ENCODE measurements at places on chromosomes 5 and 9.
A peak's percentile ranks its signal among the peaks of the same experiment; 100 is the strongest.

DNA sequence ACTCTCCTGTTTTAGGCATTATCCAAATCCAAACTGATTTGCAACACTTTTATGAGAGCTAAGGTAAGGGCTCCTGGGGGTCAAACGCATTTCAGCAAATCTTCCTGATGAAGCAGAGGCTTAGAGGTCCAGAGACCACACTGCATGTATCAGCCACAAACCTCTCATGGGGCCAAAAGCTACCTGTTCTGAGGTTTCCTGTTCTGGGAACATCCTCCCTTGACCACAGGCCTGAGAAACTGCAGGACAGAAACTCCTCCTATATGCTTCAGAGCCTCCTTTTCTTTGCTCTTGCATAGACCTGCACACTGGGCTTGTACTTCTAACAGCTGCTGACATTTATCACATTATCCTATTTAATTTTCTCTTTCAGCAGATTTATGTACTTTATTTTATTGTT lies 92.6 kb downstream of the OR2K2 start:
- DNase-seq: no peak

GRCh38 chr9:76700916-76701315 lies 63.3 kb upstream of the PCA3 start:
- DNase-seq: no peak

- peak; percentile 37 for DNase-seq
Measured at GRCh38 chr9:18976221-18976708, 56.7 kb downstream of the SAXO1 start.

DNA sequence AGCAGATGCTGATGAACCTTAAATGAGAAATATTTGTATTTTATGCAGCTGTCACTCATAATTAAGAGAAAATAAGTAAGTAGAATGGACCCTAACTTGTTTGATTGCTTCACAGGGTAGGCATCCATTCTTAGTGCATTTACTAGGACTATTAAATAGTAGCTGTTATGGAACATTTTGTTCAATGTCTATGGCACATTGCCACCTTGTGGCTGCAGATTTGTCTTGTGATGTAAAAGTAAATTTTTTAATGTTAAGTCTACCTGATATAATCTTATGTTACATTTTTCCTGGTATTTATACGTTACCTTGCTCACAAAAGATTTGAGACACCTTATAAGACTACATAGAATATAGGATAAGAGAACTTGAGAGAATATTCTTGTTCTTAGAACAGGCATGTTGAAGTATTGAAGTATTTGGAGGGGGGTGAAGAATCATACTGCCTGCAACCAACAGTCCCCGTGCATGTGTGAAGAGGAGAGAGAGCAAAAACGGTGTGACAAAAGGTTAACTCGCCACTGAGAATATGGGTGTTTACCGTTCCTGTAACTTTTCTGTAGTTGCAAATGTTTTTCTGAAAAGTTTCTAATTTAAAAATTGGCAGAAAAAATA lies 161.1 kb downstream of the MAST4 start:
- DNase-seq: peak; percentile 60

GRCh38 chr9:35906923-35907699 lies 1.1 kb downstream of the HRCT1 start:
- peak; percentile 86 for DNase-seq

DNA sequence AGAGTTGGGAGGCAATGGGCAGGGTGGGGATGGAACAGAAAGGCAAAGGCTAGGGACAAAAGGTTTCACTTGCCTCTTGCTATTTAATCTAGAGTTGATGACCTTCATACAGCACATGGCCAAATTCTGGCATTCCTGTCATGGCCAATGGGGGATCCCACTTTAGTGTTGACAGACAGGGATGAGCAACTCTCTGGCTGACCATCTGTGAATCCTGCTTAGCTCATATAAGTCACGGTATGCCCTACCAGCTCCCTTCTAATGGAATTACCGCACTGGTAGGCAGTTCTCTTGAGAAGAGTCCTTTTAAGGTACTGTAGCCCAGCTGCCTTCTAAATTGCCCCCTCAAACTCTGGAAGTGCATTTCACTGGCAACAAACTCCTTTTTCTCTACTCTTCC lies 76.1 kb downstream of the MAMDC2 start:
- DNase-seq: no peak

DNA sequence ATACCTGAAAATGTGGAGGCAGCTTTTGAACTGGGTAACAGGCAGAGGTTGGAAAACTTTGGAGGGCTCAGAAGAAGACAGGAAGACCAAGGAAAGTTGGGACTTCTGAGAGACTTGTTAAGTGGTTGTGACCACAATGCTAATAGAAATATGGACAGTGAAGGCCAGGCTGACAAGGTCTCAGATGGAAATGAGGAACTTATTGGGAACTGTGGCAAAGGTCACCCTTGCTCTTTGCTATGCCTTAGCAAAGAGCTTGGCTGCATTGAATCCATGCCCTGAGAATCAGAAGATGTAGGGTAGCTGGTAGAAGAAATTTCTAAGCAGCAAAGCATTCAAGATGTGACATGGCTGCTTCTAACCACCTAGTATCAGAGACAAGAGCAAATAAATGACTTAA lies 244.4 kb upstream of the ADRA1B start:
- no peak for DNase-seq

DNA sequence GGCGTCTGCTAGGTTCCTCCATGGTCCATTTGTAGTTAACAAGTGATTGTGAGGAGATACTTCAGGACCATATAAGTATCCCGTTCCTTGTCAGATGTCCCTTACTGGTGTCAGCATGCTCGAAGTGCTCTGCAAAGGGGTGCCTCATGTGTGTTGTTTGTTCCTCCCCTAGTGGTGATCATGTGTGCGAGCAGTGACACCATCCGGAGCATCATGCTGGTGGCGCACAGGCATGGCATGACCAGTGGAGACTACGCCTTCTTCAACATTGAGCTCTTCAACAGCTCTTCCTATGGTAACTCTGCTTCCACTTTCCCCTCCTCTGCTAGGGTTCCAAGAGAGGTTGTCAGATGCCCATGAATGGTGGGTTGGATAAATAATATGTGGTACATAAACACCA lies 13.4 kb downstream of the NPR3 start:
- DNase-seq: no peak

GRCh38 chr5:57576317-57576716 lies 93.7 kb upstream of the ACTBL2 start:
- no peak for DNase-seq

DNA sequence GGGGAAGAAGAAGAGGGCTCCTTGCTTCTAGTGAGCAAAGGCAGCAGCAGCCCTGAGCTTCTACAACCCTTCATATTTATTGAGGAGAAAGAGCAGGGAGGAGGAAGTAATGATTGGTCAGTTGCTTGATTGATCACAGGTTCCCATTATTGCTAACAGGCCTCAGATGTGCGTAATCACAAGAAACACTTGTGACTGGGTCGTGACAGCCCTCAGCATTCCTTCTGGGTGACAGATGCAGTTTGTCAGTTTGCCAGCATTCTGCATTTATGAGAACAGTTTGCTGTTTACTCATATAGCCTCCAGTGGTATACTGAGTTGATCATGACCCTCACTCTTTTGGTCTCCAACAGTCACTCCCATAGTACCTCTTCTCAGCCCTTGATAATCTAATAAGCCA lies 111.5 kb upstream of the TNC start:
- no peak for DNase-seq

GRCh38 chr5:171810227-171810626 lies 24.6 kb downstream of the SMIM23 start:
- DNase-seq: no peak

GRCh38 chr9:36832164-36832795 lies 201.8 kb downstream of the PAX5 start:
- no peak for DNase-seq

DNA sequence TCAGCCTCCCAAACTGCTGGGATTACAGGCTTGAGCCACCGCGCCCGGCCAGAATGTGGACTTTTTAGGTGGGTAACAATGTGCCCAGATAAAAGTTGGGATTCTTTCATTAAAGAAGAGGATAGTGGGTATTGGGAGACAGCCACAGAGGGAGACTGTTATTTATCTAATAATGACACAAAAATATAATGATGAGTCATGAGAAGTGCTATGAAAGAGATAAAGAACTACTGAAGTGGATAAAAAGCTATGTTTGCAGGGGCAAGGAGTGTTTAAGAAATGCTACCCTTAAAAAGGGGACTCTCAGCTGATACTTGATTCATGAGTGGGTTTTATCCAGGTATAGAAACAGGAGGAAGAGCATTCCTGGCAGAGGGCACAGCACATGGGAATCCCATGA lies 143.6 kb upstream of the ERCC6L2 start:
- no peak for DNase-seq

GRCh38 chr5:54571462-54571861 lies 53.9 kb downstream of the SNX18 start:
- no peak for DNase-seq

DNA sequence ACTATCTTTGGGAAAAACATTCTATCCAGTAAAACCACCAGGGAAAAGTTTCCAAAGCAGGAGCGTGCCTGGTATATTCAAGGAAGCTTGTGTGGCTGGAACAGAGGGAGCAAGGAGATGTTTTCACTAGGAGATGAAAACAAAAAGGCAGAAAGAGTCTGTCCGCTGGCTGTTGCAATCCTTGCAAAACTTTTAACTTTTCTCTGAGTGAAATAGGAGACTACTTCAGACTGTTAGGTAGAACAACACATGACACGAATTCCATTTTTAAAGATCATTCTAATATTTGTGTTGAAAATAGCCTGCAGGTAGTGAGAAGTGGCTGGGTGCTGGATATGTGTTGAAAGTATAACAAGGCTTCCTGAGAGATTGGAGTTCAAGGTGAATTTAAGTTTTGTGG lies 69.5 kb downstream of the PRR16 start:
- peak; percentile 40 for DNase-seq

DNA sequence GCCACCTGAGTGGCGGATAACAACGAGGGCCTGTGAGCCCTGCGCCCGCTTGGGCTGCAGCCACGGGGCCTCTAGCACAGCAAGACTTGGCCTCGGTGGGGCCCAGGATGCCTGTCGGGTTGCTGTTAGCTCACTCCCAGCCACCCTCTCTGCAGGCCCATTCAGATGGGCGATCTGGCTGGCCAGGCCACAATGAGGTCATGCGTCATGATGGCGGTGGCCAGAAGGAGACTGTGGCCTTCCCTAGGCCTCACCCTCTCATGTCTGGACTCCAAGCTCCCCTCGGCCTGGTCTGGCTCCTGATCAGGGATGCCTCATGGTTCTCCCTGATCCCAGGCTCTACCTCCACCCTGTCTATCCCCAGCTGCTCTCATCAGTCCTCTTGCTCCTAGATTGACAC lies 19.0 kb upstream of the TCOF1 start:
- DNase-seq: no peak

DNA sequence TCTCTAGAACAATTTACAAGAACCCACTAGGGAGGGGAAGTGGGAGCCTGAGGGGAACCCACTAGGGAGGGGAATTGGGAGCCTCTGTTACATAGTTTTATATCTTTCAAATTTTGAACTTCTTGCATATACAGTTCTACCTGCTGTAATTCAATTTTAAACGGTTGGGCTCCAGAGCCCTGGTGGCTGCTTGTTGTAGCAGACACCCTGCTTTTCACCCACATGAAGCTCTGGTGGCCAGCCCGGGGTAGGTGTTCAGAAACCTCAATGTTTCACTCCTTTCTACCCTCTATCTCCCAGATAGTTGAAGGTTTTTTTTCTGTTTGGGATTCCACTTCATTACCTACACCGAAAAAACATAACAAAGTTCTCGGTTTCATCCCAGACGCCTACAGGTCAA lies 124.4 kb downstream of the TMEM174 start:
- DNase-seq: no peak

DNA sequence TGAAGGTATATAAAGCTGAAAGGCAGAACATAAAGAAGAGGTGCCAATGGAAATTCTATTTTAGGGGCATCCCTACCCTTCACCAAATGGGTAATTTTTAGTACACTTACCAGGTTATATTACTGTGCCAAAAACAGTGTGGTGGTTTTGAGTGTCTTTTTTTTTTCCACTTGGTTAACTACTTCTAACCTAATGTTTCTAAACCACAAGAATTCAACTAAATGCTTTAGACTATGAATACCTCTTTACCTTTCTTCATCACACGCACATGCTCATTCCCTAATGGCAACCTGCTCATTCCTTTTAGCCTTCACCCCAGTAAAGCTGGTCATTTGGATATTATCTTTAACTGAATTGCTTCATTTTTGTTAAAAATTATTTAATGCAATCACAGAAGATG lies 215.6 kb downstream of the PIK3R1 start:
- no peak for DNase-seq

- DNase-seq: no peak
Measured at GRCh38 chr9:108283696-108284095, 572.1 kb downstream of the ACTL7B start.

DNA sequence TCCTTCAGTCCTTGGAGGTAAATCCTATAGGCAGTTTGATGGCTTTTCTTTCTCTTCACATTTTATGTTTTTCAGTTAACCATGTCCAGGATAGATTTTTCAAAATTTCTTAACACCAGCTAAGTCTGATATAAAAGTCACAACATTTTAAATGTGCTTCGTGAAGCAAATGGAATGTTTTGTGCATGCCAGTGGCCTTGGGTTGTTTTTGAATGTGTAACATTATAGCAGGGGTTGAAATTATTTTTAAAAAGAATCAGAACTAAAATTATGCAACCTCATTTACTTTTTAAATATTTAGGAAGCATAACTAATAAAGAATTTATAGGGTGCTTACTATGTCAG lies 201.1 kb downstream of the ARHGEF28 start:
- peak; percentile 72 for DNase-seq

DNA sequence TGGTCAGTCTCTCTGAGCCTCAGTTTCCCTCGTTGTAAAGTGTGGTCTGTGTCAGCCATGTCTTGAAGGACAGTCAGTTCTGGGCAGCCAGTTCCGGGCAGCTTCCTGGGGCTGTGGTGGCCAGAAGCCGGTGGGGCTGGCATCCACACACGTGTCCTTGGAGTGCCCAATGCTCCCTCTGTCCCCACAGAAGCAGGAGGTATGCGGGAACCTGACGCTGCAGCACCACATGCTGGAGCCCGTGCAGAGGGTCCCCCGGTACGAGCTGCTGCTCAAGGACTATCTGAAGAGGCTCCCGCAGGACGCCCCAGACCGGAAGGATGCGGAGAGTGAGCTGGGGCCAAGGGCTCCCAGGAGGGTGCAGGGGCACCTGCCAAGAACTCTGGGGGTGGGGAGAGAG lies 48.4 kb upstream of the SUSD3 start:
- DNase-seq: no peak

DNA sequence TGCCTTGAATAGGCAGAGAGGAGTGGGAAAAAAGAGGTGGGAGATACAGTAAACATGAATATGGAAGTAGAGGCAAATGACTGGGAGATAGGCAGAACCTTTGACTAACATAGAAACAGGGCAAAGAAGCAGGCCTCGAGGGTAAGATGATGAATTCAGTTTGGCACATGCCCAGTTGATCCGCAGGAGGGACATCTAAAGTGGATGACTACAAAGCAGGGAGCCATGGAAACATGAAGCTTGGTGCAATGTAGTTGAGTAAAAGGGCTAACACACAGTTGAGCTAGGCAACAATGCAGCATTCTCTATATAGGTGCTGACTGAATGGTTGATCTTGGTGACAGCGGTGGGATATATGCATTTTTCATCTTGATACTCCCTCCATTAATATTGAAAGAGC lies 253.8 kb downstream of the DMRT2 start:
- DNase-seq: no peak

- no peak for DNase-seq
Measured at GRCh38 chr9:38015266-38015665, 53.8 kb downstream of the SHB start.
